ENCODE measurements at places on chromosomes 4 and X. TPM values are rescaled to one million over a fixed set of nuclear protein-coding genes. Genes with fewer than 3 reads are reported as not detected.

MTNR1A gene
- not detected for total RNA-seq

CTAG1A gene
- total RNA-seq, result not detected

USP17L10 gene
- total RNA-seq, result not detected

RGN gene
- 0.20 TPM for total RNA-seq

MGAT4D gene
- total RNA-seq, result not detected

ADAMTS3 gene
- 0.32 TPM for total RNA-seq

EDNRA gene
- 5.5 TPM for total RNA-seq

AREG gene
- total RNA-seq, result 21.0 TPM

SLC4A4 gene
- 0.96 TPM for total RNA-seq

SHROOM3 gene
- 20.7 TPM for total RNA-seq

MAGEC1 gene
- not detected for total RNA-seq

MFSD8 gene
- total RNA-seq, result 18.8 TPM

IRF2 gene
- total RNA-seq, result 19.1 TPM

- ATAC-seq, result no peak
These were observed 37.1 kb upstream of the SLC7A11 start for GRCh38 chr4:138279286-138279685.

DNA sequence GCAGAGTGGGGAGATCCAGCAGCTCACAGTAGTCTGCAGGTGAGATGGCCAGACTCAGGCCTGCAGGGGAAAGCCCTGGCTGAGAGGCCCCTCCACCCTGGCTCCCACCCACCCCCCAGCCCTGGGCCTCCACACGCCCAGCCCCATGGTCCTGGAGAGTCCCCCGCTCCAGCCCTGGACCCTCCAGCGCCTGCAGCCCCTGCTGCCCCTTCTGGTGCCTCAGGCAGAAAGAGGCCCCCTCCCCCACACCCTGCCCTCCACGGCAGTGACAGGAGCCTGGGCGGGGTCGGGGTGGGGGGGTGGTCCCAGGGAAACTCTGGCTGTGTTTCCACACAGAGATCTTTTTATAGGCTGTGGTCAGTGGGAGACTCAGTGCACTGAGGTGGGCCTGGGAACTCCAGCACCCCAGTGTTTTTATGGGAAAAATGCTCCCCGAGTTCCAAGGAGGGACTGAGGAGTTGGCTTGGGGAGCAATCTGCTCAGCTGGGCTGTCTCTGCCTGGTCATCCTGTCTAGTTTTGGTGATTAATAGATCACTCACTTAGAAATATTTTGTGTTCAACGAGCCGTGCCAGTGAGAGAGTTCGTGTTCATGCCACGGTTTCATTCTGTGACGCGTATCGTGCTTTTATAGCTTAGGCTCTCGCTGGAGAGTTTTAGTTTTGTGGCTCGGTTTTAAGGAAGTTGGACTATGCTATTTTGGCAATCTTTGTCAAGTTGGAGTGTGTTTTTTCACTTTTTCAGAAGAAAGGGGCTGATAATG lies 53.1 kb upstream of the HGFAC start:
- ATAC-seq, result peak; percentile 13

- peak; percentile 86 for ATAC-seq
These were observed 137.5 kb downstream of the AFAP1 start for GRCh38 chr4:7802093-7802726.

DNA sequence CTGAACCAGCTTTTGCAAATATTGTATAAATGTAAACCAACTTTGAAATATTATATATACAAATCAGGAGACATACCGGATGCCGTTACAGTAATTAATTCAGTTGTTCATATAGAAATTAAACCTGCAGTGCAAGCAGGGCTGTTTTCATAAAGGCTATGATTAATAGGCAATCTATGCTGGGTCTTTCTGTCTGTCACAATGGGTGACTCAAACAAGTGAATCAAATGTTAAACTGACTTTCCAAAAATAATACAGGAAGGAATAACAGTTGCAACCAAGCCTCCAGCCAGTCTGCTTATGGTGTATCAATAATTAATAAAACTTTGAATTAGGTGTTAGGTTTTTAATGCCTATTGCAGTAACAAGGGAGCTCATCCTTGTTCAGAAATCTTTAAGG lies 43.9 kb downstream of the GABRB1 start:
- no peak for ATAC-seq

- peak; percentile 84 for ATAC-seq
These were observed 403.6 kb downstream of the PDGFC start for GRCh38 chr4:156568041-156568440.

GRCh38 chr4:40325406-40326019 lies 9.6 kb upstream of the CHRNA9 start:
- ATAC-seq, result peak; percentile 86

- ATAC-seq, result no peak
These were observed 88.9 kb upstream of the MID1 start for GRCh38 chrX:10709276-10709675.

- peak; percentile 70 for ATAC-seq
These were observed 5.2 kb downstream of the HSD17B13 start for GRCh38 chr4:87317527-87317926.

DNA sequence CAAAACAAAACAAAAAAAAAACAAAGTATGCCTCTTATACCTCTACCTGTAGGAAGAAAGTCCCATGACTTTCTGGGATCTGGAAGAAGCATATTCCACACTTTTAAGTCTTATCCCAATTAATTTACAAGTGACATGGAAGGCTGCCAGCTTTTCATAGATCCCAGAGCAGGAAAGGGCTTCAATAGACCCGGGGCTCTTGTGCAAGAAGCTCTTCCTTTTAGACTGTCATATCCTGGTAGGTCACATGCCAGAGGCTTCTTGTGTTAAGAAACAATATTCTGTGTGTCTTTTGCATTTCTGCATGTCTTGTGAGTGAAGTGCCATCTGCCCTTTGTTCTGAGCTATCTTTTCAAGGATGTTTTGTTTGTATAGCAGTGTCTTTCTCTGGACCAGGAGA lies 84.4 kb upstream of the PHOX2B start:
- no peak for ATAC-seq

GRCh38 chr4:29540439-29541102 lies 1179.6 kb upstream of the PCDH7 start:
- no peak for ATAC-seq

DNA sequence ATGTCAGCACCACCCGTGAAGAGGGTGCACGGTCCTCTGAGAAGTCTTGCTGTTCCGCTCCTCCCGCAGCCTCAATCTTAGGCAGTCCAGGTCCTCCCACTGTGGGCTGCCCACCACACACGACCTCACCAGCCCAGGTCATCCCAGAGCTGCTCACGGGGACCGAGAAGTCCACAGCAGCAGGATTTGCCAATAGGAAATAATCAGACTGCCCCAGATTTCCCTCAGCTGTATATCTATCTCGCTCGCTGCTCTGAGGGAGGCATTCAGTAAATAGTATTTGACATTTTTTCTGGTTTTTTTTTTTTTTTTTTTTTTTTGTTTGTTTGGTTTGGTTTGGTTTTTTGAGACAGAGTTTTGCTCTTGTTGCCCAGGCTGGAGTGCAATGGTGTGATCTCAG lies 83.8 kb downstream of the STOX2 start:
- ATAC-seq, result no peak

GRCh38 chr4:137608085-137608484 lies 75.8 kb upstream of the PCDH18 start:
- no peak for ATAC-seq

- ATAC-seq, result no peak
These were observed 178.2 kb downstream of the NAF1 start for GRCh38 chr4:162988530-162988929.

DNA sequence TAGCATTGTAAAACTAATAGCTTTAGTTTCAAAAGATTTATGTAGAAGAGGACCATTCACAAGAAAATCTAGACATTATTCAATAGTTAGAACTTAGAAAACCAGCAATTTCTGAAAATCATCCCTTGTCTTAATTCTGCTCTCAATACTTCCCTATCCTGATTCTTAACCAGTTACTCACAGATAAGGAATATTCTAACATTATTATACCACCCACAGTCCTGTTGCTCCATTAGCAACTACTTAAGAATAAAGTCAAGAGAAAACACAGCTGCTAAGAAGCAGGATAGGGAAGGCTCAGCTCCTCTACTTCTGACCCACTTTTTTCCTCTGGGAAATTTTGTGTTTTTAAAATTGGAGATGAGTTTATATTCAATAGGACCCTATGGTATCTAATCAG lies 47.7 kb downstream of the PHKA1 start:
- no peak for ATAC-seq

GRCh38 chrX:150642423-150642822 lies 50.8 kb upstream of the MTMR1 start:
- peak; percentile 48 for ATAC-seq

- ATAC-seq, result peak; percentile 49
These were observed 91.4 kb downstream of the GABRB1 start for GRCh38 chr4:47122592-47123291.

GRCh38 chr4:81756973-81757372 lies 285.3 kb upstream of the RASGEF1B start:
- no peak for ATAC-seq

DNA sequence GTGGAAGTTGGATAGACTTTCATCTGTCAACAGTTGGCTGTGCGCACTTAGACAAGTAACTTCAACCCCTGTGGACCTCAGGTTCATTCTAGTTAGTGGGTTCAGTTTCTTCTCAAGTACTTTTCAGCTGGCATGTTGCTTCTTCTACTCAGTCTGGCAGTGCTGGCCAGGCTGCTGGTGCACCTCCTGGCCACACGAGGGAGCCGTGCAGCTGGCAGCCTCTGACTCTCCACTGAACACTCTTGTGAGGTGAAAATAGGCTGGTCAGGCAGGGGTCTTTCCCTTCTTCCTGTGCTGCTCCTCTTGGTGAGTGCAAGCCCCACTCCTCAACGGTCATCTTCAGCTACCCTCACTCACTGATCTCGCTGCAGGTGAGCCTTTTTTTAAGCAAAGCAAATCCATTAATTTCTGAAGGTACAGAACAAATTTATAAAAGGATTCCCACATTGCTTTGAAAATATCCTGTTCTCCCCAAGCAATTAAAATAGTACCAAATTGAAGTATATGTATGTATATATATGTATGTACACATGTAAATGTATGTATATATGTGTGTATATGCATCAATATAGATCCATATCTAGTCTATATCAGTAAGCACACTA lies 30.6 kb downstream of the LONRF3 start:
- peak; percentile 71 for ATAC-seq

- ATAC-seq, result no peak
These were observed 204.0 kb upstream of the PUDP start for GRCh38 chrX:7351926-7352325.

GRCh38 chr4:6364581-6364980 lies 94.9 kb downstream of the WFS1 start:
- no peak for ATAC-seq

DNA sequence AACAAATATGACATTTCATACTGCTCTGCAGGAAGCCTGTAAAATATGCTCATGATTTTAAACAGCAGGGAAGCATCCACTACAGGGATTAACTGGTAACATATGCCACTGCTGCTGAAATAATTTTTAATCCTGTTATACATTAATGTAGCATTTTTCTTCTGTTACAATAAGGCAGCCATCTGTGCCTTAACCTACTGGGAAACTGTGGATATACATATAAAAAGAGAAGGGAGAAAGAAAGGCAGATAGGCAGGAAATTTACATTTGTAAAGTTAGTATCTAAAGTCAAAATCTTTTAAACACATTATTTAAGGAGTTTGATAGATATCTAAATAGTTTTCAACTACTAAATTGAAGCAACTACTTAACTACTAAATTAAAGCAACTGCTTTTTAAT lies 514.6 kb upstream of the KLHL4 start:
- no peak for ATAC-seq

- ATAC-seq, result no peak
These were observed 199.3 kb downstream of the BMPR1B start for GRCh38 chr4:94957030-94957429.

GRCh38 chr4:185761352-185762235 lies 50.4 kb downstream of the SORBS2 start:
- no peak for ATAC-seq

DNA sequence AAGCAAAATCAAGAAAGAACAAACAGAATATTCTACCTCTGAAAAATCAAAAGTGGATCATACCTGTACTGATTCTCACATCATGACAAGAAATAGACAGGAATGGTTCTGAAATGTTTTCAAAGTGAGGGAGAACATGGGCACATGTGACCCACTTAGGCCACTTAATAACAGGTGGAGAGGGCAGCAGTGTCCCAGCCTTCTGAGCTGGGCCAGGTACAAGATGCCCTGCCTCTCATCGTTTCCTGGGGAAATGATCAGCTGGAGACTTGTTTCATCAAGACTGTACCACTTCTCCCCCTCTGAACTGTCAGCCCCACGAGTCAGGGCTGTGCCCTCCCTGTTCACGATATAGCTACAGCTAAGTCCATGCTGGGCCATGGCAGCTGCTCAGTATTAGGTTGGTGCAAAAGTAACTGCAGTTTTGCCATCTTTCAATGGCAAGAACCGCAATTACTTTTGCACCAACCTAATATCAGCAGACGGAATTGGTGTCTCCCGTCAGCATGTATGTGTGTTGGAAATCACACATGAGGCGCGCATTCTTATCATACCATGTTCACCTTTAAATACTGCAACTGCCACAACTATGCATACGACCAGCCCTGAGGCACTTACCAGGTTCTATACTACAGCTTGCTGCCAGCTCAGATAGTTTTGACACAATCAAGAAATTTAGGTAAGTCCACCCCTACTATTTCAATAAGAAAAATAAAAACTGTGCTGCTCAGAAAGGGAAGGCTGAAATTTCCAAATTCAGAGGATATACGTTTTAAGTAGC lies 71.4 kb downstream of the GATB start:
- no peak for ATAC-seq

DNA sequence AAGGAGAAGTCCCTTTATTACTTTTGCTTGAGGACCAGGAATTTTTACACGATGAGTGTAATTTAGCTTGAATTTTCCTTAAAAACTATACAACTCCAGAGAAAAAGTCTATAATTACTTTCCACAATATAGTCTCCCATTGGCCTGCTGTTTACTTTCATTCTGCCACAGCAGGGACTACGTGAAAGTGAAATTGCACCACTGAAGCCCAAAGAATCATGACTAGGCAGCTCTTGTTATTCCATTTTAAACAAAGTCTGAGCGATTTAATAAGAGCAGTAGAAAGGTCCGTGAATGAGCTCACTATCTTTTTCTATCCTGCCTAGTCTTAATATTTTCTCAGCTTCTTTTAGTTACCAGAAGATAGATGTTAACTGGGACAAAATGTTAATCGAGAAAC lies 68.6 kb downstream of the ADGRG4 start:
- no peak for ATAC-seq

DNA sequence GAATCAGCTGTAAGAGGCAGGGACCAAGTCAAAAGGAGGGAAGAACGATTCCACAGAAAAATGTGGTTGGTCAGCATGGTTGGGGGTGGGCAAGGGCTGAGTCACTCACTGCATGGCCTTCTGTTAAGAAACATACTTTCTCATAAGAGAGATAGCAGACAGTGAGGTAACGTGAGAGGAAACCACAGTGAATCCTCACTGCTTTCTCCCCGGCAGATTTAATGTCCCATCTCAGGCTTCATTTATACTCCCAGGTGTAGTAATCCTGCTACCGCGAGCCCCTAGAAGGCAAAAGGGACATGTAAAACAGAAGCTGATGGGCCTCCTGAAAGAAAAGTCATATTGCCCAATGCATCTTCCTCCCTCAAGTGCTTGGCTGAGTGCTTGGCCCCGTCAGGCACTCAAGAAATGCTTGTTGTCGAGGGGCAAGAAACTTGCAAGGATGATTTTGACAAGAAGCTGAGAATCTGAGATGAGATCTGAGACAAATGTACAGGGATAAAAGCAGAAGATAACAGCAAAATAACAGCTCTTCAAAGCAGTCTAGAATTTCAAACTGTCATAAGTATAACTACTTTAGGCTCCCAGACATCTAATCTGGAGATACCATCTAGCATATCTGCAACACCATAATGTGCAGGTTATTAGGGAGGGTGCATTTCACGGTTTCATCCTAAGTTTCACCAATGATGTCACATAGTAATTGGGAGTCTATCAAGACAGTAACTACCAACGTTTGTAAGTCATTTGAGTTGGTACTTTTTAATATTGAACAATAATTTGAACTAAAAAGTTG lies 40.2 kb downstream of the SH3KBP1 start:
- ATAC-seq, result no peak
